CD4-positive, alpha-beta memory T cell (primary cell): ENCODE measurements at places on chromosomes 2 and 18.

- no peak for DNase-seq
These were observed 440.8 kb upstream of the RGPD4 start for GRCh38 chr2:107385921-107386320.

DNA sequence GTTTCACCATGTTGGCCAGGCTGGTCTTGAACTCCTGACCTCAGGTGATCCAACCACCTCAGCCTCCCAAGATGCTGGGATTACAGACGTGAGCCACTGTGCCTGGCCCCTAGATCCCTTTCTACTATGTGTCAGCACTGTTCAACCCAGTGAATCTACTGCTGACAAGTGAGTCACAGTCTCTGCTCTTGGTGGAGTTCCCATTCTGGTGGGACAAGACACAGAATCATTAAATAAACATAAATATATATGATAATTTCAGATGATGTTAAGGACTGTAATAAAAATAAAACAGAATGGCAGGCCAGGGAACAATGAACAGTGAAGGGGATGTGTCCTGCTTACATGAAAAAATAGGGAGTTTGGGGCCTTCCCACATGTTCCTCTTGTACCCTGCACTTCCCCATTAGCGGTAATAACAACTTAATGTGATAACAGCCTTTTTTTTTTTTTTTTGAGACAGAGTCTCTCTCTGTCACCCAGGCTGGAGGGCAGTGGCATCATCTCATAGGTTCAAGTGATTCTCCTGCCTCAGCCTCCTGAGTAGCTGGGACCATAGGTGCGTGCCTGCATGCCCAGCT is 112.2 kb downstream of the CPO start:
- no peak for DNase-seq

- no peak for DNase-seq
These were observed 8.9 kb downstream of the TMSB10 start for GRCh38 chr2:84914334-84914733.

DNA sequence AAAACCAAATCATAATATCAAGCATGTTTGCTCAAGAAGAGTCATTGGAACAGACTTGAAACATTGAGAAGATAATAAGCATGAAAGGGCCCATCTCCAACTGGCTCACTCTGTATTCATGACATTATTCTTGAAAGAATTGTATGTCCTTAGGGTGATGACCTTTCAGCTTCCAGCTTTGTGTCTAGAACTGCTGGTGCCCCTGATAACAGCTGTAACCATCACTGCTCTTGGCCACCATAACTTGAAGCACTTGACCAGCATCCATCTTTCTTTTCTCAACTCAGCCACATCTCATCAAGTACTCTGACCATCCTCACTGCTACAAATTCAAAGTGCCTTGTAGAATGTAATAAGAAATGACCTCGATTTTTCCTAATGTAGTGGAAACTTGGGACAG is 289.9 kb downstream of the SLC8A1 start:
- no peak for DNase-seq

- DNase-seq, result no peak
These were observed 510.2 kb upstream of the ID2 start for GRCh38 chr2:8171608-8172007.

DNA sequence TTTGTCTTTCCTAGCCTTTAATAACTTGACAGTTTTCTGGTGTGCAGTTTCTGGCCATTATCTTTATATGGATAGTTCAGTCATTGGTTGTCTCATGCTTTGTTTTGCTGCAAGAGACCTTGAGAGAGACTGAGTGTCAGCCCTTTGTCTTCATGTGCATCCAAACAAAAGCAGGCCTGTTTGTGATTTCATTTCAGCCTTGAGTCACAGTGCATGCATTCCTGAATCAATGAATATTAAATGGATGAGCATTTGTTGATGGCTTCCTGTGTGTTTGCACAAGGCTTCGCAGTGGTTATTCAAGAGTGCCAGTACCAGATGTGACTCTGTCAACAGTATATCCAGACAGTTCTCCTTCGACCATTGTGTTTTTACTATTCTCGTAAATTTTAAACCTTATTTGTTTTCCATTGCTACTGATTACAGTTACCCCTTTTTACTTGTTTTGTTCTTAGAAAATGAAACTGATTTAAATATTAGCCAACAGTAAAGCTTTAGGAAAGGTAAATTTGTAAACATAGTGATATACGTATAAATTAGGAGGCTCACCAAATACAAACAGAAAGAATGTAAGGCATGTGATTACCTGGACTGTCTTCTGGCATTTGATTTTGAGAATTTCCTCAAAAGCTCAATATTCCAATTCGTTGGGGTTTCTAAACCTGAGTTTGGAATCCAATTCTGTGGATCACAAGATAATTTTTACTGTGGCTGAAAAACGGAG is 319.8 kb downstream of the CTNNA2 start:
- no peak for DNase-seq

DNA sequence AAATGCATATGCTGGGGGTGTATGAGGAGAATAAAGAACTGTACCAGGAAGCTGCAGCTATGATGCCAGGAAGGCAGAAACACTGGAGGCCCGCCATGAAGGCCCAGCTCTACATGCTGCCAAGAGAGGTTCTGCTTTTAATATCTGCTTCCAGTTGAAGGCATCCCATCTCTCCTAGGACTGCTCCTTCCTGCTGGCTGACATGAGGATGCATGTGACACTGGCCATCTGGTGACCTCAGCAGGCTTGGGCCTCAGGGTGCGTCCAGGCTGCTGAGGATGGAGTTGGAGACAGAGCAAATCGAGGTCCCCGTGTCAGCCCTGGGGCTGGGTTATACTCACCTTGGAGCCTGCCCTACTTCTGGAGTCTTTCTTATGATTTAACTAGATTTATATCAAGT is 49.0 kb downstream of the PSMG2 start:
- DNase-seq, result no peak

DNA sequence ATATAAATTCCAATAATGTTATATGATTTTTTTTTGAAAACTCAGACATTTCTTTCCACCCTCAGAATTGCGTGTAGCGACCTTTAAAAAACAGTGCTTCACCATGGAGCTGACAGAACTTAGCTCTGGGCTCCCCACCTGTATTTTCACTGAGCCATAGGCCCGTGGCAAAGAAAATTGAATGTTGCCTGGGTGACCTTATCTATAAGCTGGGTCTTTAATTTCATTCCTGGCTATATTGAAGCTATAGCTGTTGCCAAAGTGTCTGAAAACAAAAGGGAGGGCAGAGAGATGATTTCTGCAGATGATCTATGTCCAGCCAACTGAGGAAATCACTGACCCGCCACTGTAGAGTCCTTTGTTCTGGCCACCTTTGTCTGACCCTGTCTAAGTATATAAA is 411.7 kb downstream of the PTPRM start:
- DNase-seq, result no peak
